ENCODE measurements at places on chromosomes 12 and 14.

GRCh38 chr12:121857322-121858246, 1.1 kb downstream of the HPD start:
- no peak for DNase-seq

DNA sequence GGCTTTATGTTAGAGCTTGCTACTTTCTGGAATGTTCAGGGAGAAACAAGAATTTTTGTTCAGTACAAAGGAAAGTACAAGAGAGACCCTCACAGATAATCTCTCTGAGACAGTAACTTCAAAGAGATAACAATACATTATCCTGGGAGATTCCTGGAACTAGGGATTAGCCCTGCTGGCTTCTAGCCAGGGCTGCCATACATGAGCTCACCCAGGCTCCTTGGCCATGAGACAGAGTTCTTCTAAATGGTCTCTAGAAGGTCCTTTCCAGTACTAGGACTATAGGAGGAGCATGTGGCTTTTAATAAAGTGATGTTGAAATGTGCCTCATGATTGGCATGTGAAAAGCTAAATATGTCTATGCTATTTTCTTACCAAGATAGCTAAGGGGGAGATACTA, 342.5 kb downstream of the EMP1 start:
- DNase-seq = no peak

DNA sequence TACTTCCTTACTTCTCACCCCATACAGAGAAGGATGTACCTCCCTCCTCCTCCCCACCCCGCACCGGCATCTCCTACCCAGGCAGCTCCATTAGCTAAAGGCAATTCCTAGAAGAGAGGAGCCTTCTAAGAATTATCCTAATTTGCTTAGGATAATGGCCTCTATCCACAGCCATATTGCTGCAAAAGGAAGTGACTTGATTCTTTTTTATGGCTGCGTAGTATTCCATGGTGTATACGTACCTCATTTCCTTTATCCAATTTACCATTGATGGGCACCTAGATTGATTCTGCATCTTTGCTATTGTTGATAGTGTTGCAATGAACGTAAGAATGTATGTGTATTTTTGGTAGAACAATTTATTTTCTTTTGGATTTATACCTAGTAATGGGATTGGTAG, 189.7 kb downstream of the PCNX1 start:
- no peak for DNase-seq

DNA sequence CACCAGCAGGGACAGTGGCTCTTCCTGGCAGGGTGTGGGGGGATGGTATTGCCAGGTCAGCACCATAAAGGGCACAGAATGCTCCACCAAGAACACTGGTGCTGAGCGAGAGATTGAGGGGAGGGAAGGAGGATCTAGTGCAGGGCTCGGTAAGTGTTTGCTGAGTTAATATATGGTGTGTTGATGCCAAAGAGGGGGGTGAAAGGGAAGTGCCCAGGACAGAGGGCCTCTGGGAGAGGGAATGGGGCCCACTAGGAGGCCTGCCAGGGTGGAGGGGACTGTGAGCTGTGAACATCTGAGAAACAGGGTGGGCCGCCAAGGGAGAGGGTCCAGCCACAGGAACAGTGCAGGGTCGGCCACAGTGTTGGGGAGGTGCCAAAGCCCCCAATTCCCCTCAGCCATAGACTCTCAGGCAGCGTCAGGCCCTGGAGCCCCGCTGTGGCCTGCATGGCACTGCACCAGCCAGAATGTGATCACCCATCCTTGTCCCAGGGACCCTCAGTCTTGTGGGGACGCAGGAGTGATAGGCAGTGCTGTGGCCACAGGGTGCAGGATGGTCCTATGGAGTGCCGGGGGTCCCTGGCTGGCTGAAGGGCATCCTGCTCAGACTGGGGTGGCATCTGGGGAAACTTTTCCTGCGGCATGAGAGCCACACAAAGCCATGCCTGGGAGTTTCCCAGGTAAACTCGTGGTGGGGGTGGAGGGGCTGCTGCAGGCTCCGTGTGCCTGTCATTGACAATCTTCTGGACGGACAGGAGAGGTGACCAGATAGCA, 11.9 kb downstream of the RIN3 start:
- no peak for DNase-seq

- DNase-seq = no peak
Measured at GRCh38 chr12:3644104-3644503, 108.8 kb downstream of the CRACR2A start.

DNA sequence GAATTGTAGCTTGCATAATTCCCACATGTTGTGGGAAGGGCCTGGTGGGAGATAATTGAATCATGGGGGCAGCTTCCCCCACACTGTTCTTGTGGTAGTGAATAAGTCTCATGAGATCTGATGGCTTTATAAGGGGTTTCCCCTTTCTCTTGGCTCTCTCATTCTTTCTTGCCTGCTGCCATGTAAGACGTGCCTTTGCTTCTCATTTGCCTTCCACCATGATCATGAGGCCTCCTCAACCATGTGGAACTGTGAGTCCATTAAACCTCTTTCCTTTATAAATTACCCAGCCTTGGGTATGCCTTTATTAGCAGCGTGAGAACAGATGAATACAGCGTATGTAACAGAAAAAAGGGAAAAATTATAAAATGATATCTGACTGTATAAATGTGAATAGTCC, 21.1 kb downstream of the C12orf71 start:
- DNase-seq = no peak

DNA sequence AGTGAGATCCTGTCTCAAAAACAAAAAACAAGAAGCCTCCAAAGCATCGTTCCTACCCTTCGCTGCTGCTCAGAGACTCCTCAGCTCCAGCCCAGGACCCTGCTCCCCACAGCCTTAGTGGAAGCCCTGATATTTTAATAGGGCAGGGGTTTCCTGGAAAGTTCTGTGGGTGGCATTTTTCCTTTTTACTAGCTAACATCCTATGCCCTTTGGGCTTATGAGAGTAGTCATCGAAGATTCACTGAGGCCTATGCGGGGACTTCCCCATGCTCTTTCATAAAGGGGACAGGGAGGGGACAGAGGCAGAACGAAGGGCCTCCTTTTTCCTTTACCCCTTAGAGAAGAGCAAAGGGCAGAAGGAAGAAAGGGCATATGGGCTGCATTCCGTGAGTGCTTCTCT, 8.3 kb downstream of the LAG3 start:
- DNase-seq = no peak

DNA sequence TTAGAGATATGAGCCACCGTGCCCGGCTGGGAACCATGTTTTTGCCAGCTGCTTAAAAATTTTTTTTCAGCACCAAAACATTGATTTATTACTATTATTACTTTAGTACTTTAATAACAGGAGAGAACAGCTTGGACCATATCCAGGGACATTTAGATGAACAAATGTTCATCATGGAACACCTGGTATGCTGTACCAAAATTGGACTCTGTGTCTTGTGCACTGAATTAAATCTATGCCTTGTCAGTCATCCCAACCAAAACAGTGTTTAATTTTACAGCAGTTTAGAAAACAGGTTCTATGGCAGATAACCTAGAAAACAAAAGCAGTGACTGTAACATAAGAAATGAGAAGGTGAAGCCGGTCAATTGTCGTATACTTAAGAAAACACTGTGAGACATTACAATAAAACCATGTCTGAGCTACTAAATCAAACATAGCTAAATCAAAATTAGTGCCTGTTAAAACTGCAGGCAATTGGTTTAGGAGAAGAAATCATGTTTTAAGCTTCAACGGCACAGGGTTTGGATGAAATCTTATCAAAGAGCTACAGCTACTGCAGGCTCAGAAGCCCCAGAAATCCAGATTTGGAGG, 58.2 kb upstream of the PYGL start:
- DNase-seq = no peak

GRCh38 chr12:75315518-75315917, 14.6 kb downstream of the CAPS2 start:
- DNase-seq = no peak

- no peak for DNase-seq
Measured at GRCh38 chr14:54116972-54117371, 160.3 kb upstream of the BMP4 start.

DNA sequence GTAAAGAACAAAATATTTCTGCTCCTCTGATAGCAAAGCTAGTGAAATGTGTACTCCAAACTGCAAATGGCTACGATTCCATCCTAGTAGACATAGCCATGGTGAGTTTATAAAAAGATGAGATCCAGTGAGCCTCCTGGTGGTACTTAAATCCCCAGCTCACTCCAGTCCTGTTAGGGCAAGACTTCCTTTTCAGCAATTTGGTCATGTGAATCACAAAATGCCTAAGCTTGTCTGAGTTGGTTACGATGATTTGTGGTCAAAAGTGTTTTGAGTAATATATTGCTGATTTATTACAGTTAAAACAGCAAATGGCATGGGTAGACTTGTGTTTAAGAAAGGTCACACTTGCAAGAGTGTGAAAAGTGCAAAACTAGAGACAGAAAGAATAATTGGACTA, 102.7 kb upstream of the NAV3 start:
- no peak for DNase-seq
